ENCODE measurements at places on chromosomes 6 and 20.

DNA sequence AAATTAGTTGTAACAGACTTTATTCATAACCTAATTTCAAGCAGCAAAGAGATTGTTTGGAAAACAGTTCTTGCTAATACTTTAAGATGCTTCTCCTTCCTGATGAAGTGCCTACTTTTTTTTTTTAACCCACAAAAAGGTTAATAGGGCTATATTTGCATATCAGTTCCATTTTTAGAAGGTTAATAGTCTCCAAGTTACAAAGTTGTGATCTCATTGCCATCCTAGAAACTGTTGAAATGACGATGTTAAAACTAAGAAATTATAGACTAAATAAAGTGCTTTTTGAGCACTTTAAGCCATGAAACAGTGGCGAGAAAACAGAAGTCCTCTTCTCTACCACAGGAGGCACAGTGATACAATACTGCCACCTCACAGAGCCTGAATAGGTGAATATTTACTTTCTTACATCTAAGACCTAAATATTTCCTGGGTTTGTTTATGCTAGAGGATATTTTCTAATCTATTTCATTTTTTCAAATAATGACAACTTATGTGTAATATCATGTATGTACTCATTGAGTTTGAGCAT lies 5.3 kb downstream of the RNF144B start:
- DNase-seq: no peak

GRCh38 chr6:89596484-89596883 lies 42.1 kb downstream of the LYRM2 start:
- DNase-seq: no peak

GRCh38 chr20:31740208-31740607 lies 1.1 kb downstream of the TPX2 start:
- DNase-seq: peak; percentile 13

DNA sequence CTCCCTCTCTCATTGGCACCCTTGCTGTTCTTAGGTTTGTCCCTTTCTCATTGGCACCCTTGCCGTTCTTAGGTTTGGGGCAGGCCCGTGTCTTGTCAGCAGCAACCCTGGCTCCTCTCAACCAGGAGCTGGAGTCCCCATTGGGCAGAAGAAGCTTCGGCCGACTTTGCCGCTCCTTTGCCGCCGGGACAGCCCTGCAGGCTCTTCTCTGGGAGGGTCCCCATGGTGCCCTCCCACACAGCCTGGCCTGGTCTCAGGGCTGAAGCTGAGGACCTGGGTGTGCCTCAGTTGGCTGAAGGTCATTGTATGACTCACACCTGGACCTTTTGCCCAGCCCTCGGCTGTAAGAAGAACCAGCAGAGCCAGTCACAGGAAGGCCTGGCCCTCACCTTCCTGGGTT lies 59.6 kb downstream of the PPP1R14C start:
- DNase-seq: no peak

- no peak for DNase-seq
Observed at GRCh38 chr6:160178271-160178670, 56.7 kb downstream of the SLC22A1 start.

DNA sequence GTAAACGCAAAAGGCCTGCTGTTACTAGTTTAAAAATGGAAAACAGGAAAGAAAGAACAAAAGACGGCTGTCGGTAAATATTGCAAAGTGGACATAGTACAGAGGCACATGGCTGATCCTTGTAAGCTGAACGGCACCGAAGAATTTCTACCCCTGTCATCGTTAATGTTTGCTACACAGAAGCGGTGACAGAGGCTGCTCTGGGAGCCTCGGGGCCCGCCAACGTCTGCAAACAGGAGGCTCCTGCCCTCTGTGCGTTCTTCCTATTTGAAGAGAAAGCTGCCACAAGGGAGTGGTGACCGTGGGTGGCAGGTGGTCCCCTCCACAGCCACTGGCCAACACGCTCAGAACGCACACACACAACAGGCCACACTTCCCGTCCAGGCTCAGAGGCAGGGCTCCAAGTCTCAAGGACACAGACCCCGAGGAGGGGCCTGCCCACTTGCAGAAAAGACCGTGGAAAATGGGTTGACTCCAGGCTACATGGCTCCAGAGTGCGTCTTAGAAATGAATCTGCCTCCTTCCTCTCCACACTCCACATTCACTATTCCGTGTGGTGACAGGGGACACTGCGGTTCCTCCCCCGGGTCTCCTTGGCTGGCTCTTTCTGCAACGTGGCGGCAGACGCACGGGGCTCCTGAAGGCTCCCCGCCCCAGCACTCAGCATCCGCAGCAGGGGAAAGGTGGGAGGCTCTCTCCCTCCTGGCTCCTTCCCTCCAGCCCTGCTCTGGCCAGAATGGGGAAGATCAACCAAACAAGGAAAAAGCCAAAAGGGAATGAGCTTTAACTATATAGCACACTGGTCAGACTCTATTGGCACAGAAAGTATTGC lies 64.5 kb downstream of the GMPR start:
- DNase-seq: no peak

DNA sequence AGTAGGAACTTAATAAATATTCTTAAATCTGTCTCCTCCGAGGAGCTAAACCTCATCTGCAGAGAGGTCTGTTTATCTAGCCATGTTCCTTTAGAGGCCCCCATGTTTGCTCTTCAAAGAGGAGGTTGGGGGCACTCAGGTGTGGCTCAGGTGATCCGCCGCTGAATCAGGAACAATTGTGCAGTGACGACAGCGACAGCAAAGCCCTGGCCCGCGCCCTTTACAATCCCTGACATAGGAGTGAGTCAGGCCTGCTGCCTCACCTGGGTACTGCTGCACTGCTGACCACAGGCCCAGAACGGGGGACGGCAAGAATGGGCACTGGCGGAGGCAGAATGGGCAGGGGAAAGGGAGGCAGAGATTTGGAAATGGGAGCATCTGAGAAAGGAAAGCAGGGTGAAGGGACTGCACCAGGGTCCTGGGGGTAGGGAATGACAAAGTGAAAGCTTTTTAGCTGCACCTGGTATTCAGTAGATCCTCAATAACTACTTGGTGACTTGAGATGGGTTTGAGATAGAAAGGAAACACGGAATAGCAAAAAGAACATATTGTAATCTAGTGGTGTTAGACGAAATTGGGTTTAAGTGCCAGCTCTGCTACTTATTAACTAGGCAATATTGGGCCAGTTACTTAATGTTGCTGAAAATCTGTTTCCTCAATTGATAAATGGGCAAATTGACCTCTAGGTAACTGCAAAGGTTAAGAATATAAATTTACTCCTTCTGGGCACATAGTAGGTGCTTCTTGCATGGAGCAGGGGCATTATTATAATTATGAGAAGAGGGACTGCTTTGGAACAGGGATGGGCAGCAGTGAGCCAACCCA lies 5.4 kb upstream of the IER3 start:
- DNase-seq: no peak

DNA sequence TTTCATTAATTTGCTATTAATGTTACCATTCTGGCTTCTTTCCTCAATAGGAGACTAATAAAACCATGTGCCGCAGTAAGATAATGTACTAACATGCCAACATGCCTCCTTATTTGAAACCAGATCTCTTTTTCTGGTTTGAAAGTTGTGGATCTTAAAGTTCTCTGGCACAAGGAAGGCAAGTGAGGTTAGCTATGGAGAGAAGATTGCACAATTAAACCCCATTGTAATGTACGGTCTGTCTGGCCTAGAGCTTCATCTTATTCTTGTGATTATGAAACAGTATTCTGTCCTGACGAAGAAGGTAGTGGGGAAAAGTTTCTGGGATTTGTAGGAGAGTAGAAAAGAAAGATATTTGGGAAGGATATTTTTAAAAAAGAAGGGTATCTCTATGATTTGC lies 68.4 kb downstream of the EYA4 start:
- DNase-seq: no peak

DNA sequence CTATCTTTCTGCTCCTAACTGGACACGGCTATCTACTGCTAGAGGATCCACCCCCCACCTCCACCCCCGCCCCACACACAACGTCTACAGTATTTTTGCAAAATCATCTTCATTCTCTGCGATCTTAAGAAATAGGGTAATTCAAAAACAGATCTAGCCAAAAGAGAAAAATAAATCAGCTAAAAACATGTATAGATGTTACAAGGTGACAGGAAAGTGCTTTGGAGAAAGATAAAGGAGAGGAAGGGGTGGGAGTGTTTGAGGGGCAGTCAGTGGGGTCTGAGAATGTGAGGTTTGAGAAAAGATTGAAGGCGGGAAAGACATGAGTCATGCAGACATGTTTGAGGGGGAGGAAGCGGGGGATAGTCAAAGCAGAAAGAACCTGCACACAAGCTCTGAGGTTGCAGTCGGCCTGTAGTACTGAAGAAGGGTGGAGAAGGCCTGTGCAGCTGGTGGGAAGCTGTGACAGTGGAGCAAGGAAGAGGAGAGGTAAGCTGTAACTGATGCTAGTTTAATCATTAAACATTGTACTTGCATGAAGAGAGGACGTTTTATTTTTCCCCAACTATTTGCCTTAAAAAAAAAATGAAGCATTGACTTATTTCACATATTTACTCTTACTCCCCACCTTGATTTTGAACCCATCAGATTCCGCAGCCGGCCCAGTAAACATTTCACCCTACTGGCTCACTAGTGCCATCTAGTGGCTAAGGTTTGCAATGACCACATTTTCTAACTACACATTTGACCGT lies 332.6 kb downstream of the ADGRB3 start:
- peak; percentile 82 for DNase-seq

DNA sequence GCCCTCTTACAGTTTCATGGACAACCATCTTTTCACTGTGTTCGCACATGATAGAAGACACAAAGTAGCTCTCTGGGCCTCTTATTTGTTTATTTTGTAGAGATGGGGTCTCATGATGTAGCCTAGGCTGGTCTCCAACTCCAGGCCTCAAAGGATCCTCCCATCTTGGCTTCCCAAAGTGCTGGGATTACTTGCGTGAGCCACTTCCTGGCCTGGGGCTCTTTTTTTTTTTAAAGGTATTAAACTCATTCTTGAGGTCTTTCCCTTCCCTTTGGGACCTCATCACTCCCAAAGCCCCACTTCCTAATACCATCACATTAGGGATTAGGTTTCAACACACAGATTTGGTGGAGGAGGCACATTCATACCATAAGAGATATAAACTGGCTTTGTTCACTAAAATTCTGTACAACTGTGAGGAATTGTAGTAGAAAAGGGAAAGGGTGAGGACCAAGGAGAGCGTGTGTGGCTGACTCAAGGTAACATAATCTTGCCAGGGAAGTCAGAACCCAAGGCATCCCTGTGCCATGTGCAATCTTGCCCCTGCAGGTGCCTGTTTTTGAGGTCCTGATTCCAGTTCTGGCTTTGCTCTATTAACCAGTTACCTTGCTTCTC lies 45.5 kb downstream of the EIF2S2 start:
- no peak for DNase-seq

DNA sequence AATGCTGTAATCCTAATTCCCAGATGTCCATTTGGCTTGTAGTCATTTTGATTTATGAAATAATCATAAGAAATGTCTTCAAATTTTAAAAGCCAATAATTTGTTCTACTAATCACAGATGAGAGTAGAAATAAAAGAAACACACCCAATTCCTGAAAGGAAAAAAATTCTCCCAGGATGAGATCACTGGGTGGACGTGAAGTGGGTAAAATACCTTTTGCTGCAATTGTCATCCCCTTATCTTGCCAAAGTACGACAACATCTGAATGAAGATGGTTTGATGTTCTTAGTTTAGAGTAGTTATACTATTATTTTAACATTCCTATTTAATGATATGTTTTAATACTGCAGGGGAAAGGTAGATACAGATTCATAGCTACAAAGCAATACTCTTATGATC lies 33.7 kb downstream of the MTHFD1L start:
- DNase-seq: no peak

GRCh38 chr6:79608334-79609224 lies 22.6 kb upstream of the SH3BGRL2 start:
- no peak for DNase-seq

DNA sequence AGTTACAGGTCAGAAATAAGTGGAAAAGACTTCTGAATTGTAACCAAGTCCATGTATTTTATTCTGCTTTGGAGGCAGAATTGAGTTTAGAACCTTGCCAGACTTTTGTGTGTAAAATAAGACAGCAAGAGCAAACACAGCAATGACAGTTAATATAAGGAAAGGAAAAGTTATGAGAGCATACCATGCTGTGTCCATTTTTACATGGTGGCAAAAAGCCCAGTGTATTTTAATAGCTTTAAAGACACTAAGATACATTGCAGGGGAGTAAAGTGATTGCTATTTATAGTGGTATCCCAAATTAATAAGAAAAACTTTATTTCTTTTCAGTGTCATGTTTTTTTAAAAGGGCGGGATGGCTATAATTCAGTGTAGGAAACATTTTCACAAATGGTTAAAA lies 45.2 kb downstream of the CDC5L start:
- DNase-seq: no peak

DNA sequence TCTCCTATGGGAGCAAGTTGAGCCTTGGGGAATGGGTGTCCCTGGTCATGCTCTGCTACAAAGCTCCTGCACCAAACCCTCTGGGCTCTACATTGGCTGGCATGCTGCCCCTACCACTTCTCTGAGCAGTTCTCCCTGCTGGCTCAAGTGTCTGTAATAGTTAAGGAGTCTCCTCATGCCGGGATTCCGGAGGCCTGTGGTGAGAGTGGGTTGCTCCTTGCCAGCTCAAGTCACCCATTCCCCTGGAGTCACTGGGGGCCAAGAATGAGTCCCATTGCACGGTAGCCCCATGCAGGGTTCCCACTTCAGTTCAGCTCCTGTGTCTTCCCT lies 173.9 kb downstream of the PRDM13 start:
- DNase-seq: no peak

DNA sequence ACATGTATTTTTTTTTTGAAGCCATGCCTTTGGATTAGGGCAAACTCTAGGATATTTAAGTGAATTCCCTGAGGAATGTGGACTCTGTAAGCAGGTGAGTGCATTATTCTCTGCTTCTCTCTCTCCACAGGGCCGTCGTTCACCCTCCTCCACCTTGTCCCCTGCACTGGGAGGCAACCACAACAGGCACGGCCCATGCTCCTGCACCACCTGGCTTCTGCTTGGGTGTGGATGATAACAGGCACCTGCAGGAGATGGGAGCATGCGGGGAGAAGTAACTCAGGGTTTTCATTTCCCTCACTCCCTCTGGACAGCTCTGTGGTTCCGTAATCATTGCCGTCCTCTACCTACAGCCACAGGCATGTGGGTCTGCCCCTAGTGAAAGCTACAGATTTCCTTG lies 43.4 kb downstream of the HLA-C start:
- DNase-seq: no peak

GRCh38 chr20:9955646-9956045 lies 79.1 kb upstream of the ANKEF1 start:
- DNase-seq: no peak

GRCh38 chr20:4127344-4127743 lies 112.0 kb upstream of the RNF24 start:
- DNase-seq: no peak

DNA sequence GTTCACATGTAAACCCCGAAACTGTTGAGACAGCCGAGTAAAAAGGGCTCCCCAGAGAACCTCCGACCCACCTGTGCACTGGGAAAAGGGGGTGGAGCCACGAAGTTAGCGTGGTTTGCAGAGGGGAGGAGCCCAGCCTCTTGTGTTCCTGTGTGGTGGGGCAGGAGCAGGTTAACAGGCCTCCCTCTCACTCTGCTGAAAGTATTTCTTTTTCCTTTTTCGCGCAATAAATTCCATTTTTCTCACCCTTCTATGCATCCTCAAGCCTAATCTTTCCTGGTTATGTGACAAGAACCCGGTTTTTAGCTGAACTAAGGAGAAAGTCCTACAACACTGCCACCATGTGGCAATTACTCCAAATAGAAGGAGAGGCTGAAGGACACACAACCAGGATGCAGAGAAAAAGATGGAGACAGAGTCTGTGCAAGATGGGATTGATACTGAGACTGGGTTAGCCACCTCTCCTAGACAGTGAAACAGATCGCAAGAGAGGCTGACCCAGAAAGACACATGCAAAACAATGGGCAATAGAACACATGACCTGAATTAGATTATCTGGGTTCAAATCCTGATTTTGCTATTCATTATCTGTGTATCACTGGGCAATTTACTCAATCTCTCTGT lies 168.7 kb upstream of the PRSS16 start:
- peak; percentile 69 for DNase-seq

Data from inflammatory macrophage treated with lipopolysaccharide for 1 hour (primary cell).